NCI-H774 (cell line): ENCODE measurements at places on chromosomes 2 and 18.

- DNase-seq: no peak
Measured at GRCh38 chr2:181117206-181117925, 137.0 kb downstream of the UBE2E3 start.

GRCh38 chr2:10005461-10006235 lies 37.7 kb upstream of the KLF11 start:
- no peak for DNase-seq

GRCh38 chr18:11522992-11523391 lies 86.4 kb upstream of the SLC35G4 start:
- DNase-seq: no peak

DNA sequence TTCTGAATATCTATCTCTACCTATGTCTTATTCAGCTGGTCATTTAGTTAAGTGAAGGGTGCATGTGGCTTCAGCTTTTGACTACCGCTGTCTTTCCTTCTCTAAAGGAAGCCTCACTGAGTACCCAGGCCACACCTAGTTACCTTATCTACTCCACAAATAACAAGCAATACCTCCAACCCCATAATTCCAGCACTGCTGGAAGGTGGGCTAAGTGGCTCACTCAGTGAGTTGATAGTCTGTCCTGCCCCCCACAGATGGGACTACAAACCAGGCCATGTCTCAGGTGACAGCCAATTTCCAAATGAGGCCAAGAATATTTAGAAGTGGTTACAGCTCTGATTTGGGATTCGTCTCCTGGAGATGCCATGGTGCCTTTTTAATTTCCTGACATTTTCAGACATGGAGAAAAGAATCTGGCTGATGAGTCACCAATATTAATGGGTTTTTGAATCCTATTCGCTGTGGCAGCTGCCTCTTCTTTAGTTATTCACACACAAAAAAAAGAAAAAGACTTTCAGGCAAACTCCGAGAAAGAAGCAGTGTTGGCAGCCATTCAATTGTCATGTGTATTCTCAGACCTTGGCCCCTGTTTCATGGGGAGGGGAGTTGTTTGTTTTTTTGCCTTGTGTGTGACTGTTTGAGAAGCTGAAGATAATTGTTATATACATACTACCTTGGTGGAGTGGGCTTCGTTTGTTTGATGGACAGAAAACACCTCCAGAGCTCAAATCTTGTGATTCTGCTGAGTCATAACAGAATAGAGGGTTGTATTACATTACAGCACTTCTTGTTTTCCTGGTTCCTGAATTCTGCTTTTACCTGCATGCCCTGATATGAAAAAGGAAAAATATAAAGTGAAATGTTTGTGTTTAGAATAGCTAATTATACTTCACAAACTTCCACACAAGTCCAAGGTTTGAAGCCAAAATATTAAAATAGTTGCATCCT lies 64.2 kb downstream of the SCG2 start:
- peak; percentile 69 for DNase-seq

- DNase-seq: no peak
Measured at GRCh38 chr18:5513947-5514346, 29.9 kb downstream of the EPB41L3 start.

DNA sequence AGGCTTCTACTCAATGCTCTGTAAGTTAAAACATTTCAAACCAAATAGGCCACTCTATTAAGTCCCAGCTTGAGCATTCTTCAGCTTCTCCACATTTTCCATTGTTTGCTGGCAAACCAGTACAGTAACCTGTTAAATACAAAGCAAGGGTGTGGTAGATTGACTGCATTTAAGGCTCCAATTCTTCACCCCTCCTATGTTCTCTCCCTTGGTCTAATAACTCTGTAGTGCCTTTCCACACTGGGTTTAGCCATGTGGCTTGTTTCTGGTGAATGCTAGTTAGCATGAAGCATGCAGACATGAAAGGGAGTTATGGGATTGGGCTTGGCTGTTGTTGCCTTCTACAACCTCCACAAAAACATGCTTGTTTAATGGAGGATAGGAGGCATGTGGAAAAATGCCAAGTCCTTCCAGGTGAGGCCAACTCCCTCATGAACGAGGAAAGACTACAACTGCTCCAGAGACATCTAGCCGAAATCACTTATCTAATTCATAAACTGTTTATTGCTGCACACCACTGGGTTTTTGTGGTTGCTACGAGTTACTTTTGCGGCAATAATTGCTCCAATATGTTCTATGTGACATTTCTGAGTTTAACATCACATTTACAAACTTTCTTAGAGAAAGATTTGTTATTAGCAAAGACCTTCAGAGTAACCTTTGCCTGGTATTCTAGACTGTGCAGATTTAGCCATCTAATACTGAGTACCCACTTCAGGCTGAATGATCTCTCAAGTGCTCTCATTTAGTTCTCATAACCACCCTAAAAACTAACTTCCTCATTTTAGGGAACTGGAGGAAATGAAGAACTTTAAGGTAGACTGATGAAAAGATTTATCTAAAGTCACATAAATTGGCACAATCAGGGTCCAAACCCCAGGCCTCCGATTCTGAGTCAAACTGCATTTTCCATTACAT lies 104.0 kb downstream of the SMAD2 start:
- no peak for DNase-seq

DNA sequence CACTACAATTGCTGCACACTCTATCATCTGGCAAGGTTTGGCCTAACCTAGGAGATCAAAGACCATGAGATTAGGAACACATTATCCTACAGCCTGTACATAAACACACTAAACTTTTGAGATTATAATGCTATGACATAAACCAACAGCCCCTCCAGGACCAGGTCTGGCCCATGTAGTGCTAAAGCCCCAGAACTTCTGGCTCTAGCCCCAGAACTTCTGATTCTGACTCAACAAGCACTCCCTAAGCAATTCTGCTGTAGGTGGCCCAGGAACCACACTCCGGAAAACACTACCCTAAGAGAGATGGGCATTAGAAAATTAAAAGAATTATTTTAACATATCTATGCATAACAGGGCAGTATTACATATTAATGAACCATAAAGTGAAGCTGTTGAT lies 369.5 kb upstream of the LYPD1 start:
- DNase-seq: no peak

GRCh38 chr2:20557635-20558034 lies 93.3 kb downstream of the HS1BP3 start:
- no peak for DNase-seq

- DNase-seq: no peak
Measured at GRCh38 chr2:151358166-151358970, 976 bp downstream of the TNFAIP6 start.

DNA sequence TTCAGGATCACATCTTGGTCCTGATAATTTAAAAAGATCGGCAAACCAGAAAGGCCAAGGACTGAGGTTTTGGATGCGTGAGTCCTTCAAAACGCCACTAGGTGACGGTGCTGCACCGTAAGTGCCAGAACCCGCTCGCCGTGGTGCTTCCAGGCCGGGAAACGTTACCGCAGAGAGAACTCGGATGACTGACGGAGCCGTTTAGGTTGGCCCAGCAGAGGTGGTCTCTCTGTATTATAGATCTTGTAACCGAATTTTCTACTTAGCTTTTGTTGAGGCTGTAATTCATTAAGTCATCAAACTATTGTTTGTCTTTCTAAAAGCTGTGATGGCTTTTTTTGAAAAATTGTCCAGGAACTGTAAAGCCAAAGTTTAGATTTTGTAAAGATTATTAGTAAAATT lies 39.8 kb upstream of the ADCYAP1 start:
- DNase-seq: peak; percentile 81
